ENCODE measurements at places on chromosomes 7 and 10.

DNA sequence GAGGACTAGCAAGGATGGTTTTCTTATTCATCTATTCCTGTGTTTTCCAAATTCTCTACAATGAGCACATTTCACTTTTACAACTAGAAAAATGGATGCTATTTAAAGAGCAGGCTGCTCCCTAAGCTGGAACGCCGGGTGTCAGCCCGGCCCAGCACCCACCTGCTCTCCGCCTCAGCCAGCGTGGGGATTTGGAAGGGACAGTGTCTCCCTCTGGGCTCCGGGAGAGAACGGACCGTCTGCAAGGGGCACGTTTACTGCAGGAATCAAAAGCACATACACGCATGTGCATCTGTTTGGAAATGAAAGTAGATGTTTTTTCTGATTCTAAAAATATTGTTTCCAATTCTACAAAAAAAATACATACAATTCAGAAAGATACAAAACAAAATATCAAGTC lies 2.3 kb upstream of the JAKMIP3 start:
- DNase-seq, result no peak

DNA sequence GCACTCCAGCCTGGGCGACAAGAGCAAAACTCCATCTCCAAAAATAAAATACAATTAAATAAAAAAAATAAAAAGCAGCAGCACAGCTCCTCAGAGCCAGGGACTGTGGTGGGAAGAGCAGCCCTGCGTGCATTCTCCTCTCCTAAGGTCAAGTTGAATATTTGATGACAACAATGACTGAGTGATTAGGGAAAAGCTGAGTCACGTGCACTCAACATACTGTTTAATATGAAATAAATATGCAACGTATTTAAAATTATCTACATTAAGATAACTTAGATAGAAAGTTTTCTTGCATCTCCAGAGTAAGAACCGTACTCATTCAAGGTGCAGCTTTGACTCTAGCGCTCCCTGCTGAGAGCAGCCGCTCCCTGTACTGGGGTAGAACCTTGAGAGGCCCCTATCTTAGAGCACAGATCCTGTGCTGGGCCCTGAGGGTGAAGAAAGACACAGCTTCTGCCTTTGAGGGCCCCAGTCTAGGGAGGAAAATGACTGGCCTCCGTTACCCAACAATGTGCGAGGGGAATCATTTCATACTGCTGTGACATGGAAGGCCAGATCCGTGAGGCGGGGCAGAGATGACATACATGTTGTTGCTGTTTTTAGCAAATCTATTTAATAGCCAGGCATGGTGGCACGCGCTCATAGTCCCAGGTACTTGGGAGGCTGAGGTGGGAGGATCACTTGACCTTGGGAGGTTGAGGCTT lies 81.1 kb downstream of the SVIL start:
- no peak for DNase-seq

GRCh38 chr7:151345576-151346469 lies 4.2 kb downstream of the NUB1 start:
- DNase-seq, result no peak

GRCh38 chr7:128703609-128704241 lies 31.6 kb downstream of the GARIN1A start:
- DNase-seq, result no peak

DNA sequence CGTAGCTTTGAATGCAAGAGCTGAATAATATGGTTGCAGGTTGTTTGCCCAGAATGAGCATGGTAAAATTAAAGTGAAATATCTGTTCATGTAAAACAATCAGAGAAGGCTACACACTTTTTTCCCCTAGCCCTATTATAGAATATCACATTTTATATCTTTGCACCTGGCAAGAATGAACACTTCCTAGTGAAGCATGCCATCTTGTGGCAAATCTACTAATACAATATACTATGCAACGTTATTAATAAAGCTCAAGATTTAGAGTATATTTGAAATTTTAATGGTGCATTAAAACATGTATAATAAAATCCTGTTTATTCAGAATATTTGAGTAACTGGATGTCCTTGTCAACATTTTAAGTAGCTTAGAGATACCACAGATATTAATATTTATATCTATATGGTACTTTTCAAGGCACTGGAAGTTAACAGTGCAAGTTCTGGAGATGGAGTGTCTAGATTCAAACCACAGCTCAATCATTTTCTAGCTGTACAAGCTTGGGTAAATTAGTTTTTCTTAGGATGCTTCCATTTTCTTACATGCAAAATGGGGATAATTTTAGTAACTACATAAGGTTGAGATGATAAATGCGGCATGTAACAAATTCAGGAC lies 643.1 kb upstream of the SEMA3D start:
- DNase-seq, result no peak

DNA sequence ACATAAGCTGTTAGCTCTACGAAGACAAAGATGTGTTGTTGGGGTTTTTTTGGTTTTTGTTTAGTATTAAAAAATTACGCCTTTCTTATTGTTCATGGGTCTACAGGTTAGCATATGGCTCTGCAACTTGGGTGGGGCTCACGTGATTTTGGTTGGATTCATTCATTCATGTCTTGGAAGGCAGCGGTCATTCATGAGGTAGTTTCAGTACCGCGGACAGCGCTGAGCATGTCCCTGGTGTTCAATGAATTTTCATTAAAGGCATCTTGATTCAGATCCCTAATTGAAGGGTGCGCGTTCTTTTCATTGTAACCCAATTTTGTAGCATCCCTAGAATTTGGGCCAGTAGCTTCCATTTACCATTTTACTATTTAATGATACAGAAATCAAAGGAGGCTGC lies 42.9 kb upstream of the TCERG1L start:
- no peak for DNase-seq

- DNase-seq, result no peak
These were observed 128.0 kb upstream of the MYO3A start for GRCh38 chr10:25805986-25806385.

DNA sequence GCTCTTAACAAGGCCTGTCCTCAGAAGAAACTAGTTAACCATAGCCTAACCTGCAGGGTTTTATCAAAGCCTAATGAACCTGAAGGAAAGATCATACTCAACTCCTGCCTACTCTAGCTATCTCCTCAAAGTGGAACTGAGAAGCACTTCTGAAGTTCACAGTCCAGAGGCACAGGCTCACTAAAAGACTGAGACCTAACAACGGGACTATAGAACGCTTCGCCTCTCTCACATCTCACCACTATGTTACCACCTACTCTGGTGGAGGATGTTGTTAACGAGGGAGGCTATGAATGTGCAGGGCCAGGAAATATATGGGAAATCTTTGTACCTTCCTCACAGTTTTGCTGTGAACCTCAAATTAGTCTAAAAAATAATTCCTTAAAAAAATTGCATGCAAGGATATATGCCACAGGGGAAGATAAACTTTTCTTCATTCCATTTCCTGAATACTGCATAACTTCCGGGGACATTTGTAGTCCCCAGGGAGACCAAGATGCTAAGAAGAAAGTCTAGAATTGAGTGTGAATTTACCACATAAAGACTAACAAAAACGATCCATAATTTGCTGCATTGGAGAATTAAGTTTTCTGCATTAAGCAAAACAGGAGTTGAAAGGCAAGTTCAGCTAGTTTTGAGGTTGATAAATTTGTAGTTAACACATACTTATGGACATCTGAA lies 21.6 kb downstream of the LIPJ start:
- DNase-seq, result no peak

DNA sequence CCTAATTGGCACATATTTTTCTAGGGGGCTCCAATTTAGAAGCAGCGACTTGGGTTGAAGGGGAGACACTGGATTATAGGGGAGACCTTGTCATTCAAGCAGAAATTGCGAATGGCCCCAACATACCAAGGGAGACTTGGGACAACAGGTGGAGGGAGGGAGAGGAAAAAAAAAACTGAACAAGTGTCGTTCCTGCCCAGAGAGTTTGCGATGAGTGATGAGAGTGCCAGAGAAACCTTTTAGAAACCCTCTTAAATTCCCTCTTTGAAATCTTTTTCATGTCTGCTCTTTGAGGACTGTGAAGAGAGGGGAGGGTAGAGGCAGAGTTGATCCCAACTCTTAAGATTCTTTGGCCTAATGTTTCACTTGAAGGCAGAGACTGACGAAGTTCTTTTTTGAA lies 24.3 kb downstream of the RBM20 start:
- no peak for DNase-seq

DNA sequence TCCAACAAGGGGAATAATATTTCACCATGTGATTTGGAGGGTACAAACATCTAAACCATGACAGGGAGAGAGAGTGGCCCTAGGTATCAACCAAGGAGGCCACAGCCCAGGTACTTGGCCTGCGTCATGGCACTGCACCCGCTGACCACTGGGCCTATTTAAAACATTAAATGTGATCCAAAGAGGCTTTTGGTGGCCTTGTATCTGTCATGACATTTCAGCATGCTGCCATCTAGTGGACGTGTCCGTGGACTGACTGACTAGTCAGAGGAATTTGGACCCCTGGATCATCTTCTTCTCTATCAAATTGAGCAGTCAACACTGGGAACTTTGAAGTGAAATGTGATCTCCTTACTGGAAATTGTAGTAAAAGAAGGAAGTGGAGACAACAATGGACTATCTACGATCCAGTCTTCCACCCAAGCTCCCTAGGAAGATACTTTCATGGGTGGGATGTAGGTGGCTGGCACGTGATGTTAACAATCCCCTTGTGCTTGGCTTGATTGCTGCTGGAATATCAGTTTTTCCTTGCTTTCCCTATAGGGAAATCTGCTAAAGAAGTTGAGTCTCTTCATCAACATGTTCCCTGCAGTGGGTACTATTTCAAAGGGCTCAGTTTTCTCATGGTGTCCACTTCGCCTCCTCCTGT lies 24.6 kb upstream of the ITGA8 start:
- no peak for DNase-seq

DNA sequence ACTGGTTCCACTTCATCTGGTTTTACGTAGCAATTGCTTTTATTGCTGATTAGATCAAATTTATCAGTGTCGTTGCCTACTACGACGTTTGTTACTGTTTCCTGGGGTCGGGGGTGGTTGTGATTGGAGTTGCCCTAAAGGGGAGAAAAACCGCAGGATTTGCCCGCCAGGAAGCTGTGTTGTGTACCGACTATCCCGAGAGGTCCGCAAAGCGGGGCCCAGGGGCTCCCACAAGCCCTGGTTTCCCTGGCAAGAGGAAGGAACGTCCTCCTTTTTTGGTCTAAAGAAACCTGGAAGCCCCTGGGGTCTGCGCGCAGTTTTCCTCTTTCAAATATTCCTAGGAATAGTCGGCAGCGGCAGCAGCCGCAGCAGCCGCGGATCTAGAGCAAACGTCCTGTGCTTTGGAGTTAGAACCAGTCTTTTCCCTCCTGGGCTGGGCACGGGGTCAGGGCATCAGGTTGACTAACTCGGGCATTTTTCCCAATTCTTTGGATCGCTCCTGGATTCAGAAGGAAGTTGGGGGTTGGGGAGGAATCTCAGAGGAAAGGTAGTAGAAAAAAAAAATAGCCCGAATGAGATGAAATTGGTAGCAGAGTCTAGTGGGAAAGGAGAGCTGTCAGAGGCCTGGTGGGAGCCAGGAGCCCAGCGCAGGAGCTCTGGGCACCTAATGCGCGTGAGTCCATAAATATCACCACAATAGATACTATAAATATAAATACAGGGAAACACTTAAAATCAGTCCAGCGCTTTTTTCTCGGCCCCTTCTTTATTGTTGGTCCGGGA lies 4.6 kb downstream of the VAX1 start:
- DNase-seq, result no peak

GRCh38 chr10:60271319-60272040 lies 118.2 kb downstream of the ANK3 start:
- DNase-seq, result no peak
